ENCODE measurements at places on chromosomes 5 and 9. TPM values are rescaled to one million over a fixed set of nuclear protein-coding genes. Genes with fewer than 3 reads are reported as not detected.
A peak's percentile ranks its signal among the peaks of the same experiment; 100 is the strongest.

DNA sequence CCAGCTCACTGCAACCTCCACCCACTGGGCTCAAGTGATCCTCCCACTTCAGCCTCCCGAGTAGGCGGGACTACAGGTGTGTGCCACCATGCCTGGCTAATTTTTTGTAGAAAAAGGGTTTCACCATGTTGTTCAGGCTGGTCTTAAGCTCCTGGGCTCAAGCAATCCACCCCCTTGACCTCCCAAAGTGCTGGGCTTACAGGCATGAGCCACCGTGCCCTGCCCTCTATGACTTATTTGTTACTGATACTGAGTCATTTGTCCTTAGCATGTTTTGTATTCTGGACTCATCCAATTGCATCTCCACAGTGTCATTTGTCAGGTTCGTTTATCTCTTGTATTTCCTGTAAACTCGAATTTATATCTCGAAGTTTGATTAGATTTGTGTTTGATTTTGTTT, 2.7 kb upstream of the ITK start:
- DNase-seq, result no peak

DNA sequence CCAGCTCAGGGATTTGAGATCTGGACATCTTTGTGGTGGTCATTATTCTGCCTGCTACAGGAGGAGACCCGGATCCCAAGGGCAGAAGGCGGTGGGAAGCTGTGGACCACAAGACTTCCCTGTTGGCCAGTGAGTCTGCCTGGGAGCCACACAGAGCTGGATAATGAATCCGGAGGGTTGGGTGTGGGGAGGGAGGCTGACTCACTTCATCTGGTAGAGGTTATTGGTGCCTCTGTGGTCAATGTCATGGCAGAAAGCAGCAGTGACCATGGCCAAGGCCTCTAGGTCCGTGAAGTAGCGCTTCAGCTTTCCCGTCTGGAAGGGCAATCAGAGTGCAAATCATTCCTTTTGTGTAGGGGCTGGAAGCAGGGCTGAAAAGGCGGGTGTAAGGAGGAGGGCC, 58.5 kb downstream of the PDE6A start:
- DNase-seq, result no peak

PLEKHG4B gene
- polyA plus RNA-seq, result 0.39 TPM

DNA sequence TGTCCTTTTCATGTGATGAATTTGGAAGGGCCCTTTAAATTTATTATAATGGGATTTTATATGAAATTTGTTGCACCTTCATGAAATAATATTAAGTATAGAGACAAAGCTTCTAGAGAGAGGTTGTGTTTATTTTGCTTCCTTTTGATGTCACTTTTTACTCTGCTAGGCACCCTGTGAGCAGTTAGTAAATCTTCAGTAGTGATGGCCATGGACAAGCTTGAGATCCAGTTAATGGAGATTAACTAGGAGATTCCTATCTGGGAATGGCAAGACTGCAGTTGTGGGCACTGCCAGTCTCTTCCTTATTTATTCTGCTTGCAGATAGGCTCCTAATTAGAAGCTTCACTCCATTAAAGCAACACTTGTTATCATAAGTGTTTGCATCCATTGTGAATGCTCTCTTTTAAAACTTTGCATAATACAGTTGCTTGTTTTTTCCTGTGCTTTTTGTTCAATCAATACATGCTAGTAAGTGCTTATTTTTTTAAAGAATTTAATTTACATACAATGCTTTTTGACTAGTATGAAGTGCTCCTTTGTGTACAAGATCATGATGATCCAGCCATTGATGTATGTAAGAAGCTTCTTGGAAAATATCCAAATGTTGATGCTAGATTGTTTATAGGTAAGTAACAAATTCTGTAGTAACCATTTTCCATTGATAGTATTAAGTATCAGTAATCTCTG, 25.9 kb downstream of the UGCG start:
- no peak for DNase-seq

DNA sequence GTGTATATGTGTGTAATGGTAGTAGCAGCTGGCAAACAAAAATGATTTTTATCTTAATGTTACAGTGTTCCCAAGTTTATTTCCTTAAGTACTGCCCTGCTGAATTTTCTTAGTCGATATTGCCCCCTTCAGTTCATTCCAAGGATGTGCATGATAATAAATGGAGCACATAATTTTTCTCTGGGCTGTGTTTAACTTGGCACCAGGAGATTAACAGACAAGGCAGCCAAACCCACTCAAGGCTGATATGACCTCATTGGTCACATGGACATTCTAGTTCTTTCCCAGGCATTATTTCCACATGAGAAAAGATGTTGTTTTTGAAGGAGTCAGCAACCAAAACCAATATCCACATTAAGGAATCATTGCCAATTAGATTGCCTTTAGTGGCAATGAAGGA, 61.8 kb downstream of the COX7C start:
- peak; percentile 8 for DNase-seq

DNA sequence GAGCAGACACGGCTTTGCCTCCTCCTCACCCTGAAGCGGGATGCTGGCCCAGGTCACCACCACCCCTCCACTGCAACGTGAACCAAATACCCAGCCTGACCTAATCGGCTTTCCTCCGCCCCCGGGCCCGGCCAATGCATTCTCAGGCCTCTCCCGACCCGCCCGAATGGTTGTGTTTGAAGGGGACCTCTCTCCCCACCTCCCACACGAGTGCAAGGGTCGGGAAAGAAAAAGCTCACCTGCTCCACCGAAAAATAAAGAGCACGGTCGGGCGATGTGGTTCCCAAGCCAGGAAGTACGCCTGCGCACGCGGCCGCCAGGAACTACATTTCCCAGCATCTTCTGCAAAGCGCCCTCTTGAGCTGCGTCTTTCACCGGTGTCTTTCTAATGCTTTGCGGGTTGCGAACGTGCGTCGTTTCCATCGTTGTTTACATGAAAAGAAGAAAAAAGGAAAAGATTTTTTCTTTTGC, at the start of gene ZNF883:
TSS of gene ZNF883 (minus strand) at position 282 of the 471 bp plus-strand sequence.
- peak; percentile 77 for DNase-seq

GMCL2 gene
- not detected for polyA plus RNA-seq

DNA sequence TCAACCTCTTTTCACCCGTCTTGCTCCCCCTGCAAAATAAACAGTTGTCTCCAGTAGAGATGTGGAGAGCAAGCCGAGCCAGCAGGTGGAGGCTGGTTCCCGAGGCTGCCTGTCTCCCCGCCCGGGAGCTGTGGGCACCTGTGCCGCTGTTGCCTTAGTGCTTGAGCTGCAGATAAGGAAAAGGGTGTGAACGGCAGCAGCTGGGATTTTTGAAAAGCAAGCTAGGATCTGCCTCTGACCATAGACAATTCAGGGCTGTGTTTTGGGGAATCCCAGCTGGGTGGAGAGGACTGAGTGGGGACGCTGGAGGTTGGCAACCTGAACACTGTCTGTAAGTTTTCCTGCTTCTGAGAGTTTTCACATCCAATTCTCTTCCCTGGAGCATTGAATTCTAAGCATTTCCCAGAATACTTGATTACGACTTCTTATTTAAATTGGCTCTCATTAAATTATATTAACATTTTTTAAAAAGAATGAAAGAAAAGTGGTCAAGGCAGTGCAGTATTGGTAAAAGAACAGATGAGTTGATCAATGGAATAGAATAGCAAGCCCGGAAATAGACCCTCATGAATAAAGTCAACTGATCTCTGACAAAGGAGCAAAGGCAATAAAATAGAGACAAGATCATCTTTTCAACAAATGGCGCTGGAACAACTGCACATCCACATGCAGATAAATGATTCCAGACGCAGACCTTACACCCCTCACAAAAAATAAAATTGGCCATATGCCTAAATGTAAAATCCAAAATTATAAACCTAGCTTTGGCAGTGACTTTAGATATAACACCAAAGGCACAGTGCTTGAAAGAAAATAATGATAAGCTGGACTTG, 9.7 kb downstream of the WNK2 start:
- DNase-seq, result no peak

DNA sequence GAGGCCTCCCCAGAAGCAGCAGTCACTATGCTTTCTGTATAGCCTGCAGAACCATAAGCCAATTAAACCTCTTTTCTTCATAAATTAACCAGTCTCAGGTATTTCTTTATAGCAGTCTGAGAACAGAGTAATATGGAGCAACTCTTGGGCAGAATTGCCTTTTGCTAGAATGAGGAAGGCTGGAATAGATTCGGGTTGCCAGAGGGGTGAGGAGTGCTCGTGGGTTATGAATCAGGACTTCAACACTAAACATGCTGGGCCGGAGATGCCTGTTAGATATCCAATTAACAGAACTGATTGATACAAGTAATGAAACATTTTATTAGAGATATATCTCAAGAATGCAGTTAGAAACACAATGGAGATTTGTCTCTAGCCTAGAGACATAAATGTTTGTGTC, 140.9 kb upstream of the MAP3K1 start:
- DNase-seq, result no peak

- no peak for DNase-seq
These were observed 265.2 kb upstream of the MSX2 start for GRCh38 chr5:174459071-174459702.

NTRK2 gene
- polyA plus RNA-seq, result 14.5 TPM

DNA sequence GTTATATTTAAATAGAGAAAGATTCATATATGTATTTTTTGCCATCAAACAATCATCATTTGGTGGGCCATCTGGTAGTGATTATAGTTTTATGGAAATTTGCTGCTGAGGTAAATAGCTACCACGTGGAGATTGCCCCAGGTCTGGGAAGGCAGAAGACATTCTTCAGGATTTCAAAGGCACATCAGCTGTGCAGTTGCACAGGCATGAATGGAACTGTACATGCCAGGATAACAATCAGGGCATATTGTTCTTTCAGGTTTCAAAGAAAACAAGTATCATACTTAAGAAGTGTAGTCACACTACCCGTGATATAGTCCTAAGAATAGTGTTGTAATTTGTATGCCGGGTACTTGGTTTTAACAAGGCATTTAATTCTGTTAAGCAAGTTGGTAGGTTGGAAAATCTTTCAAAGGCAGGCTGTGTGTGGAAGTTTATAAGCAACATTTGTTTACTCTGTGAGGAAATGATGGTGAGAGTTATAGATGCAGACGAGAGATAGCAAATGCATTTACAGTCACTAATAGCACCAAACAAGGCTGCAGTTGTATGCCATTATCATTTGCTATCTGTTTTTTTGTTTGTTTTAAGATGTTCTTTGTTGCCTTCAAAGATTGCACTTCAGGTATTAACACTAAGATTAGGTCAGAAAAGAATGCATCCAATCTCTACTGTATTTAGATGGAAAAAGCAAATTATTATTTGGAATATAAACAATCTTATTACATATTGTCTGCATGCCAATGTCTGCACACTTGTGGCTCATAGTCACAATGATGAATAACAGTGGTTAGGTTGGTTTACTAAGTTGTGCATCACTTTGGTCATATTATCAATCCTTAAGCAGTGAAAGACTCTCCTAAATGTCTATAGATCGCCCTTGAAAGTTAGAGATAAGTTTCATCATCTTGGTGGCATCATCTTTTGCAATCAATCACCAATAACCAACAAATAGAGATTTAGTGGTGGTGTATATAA, 55.3 kb downstream of the RPS23 start:
- DNase-seq, result no peak
